ENCODE measurements at places on chromosomes 2 and 18.

- no peak for DNase-seq
These were observed 22.0 kb upstream of the NFATC1 start for GRCh38 chr18:79373736-79374135.

GRCh38 chr2:147553775-147554271 lies 291.0 kb upstream of the ACVR2A start:
- DNase-seq: no peak

DNA sequence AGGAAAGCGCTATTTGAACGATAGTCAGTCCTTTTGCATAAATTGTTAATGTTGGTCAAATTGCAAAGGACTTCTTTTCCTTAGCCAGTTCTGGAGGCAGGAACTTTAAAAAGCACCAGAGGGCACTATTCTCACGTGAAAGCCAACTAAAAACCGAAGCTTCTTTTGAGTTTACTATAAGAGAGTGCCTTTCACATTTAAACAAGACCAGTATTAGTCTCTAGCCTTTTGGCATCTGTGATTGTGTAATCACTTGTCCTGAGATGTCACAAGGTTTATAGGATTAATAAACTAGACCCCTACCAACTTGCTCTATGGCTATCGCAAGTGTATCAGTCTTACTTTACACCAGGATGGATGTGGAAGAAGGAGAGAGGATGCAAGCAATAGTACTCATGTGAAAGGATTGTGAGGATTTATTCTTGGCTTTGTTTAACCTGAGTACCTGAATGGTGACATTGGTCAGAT lies 14.4 kb upstream of the STAT4 start:
- DNase-seq: no peak

- DNase-seq: no peak
These were observed 108.1 kb downstream of the ACOXL start for GRCh38 chr2:110840508-110840907.

GRCh38 chr2:154187948-154188347 lies 316.2 kb downstream of the GALNT13 start:
- no peak for DNase-seq

DNA sequence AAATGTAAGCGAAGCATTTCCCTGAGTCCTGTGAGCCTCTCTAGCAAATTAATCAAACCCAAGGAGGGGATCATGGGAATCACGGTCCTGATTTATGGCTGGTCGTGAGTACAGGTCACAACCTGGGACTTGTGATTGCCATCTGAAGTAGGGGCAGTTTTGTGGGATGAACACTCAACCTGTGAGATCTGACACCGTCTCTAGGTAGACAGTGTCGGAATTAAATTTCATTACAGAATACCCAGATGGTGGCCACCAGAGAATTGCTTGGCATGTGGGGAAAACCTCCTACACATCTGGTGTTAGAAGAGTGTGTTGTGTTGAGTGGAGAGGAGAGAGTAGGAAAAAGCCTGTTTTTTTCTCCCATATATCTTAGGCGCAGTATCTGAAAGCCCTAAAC lies 12.5 kb downstream of the CAPN14 start:
- DNase-seq: peak; percentile 6

GRCh38 chr2:130872741-130873125 lies 36.0 kb downstream of the ARHGEF4 start:
- DNase-seq: no peak

DNA sequence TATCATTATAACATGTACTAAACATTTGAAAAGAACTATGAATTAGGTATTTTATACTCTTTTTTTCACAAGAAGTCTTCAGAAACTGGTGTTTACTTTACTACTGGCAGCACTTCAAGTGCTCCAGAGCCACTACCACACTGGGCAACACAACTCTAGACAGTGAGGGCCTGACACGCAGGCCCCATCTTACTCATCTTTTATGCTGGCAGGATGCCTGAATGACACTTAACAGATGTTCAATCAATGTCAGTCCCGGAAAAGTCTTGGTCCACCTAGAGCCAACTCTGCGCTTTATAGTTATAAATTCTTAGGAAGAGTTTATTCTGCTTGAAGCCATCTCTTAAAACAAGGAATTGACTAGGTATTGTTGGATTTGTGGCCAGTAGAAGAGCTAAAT lies 8.7 kb upstream of the WIPF1 start:
- no peak for DNase-seq

DNA sequence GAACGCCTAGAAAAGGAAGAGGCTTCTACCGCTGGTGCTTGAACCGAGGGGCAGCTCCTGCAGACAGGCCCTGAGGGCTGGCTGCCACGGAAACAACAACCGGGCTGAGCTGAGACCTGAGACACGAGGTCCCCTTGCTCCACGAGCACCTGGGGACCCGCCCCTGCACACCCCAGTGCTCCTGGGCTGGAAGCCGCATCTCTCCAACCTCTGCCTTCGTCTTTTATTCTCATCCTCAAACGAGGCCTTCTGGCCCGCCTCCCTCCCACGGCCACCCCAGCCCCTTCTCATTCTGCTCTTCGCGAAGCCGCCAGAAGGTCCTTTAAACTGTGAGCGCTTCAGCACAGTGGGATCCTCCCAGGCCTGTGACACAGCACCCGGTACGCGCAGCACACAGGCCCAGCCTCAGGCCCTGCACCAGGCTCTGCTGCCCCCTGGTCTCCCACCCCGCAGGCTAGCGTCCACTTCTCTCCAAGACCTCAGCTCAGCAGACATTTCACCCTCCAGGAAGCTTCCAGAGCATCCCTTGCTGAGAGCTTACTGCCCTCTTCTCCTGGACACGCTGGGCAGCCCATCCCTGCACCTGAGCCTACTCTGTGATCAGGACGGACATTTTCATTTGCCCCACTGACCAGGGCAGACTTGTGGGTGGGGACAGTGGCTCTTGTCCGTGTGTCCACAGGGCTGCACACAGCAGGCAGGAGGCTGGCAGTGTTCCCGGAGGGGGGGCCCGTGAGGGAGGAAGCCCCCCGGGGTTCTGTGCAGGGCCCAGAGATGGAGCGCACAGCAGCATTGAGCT lies 149.7 kb downstream of the PXDN start:
- DNase-seq: no peak

- peak; percentile 45 for DNase-seq
These were observed 194.1 kb downstream of the CLIP4 start for GRCh38 chr2:29309090-29310029.

GRCh38 chr2:85822766-85823165 lies 66.0 kb downstream of the ST3GAL5 start:
- no peak for DNase-seq

- DNase-seq: no peak
These were observed 138.4 kb downstream of the LAMA3 start for GRCh38 chr18:23827681-23828080.

- no peak for DNase-seq
These were observed 31.4 kb upstream of the TAF1B start for GRCh38 chr2:9811679-9812511.

GRCh38 chr18:47264308-47264700 lies 12.8 kb upstream of the SKOR2 start:
- DNase-seq: no peak

- DNase-seq: no peak
These were observed 198.9 kb downstream of the AGAP1 start for GRCh38 chr2:235692671-235693171.

DNA sequence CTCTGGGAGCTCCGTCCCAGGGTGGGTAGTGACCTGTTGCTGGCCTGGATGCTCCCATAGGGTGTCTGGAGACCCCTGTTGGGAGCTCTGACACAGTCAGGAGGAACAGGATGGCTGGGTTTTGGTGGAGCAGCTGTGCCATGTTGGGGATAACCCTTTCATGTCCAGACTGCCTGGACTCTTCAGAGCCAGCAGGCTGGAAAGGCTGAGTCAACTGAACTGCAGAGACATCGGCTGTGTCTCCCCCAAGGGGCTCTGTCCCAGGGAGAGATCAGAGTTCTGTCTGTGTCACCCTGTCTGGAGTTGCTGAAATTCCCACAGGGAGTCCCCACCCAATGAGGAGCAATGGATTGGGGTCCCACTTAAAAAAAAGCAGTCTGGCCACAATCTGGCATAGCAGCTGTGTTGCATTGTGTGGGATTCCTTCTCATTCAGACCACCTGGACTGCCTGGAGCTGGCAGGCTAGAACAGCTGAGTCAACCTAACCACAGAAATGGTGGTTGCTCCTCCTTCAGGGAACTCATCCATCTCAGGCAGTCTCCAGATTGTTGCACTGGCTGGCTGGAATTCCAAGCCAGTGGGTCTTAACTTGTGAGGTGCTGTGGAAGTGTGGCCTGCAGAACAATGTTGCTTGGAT lies 37.2 kb downstream of the AGPS start:
- no peak for DNase-seq

DNA sequence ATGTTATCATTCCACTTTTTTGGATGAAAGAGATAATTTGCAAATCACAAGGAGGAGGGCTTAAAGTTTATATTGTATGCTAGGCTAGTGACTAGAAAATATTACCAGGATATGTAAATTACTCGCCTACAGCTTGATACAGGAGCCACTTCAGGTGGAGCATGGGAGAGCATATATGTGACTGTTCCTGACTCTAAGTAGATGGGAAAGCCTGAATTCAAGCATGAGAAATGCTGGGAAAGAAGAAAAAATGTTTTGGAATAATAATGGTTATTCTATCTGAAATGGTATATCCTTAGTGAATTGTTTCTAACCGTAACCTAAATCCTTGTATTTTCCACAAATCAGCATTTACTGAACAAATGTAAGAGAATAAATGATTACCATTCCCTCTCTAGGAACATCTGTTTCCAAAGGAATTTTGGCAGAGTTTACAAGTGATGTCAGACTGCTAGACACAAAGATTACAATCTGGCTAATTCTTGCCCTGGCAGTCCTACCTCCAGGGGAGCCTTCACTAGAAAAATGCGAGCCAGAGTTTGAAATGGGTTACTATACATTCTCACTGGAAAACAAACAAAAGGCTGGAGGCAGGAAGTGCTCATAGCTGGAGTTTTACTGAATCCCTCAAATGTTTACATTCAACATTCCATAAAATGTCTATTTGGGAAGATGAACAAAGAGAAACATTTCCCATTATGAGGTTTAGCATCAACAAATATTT lies 129.4 kb upstream of the MAPRE2 start:
- DNase-seq: no peak
